ENCODE measurements at places on chromosomes 5 and 9. TPM values are rescaled to one million over a fixed set of nuclear protein-coding genes. Genes with fewer than 3 reads are reported as not detected.

The PCDHB4 gene
- total RNA-seq = not detected

The ZNF658 gene
- total RNA-seq = 1.6 TPM

The EMB gene
- total RNA-seq = 199 TPM

The CDKN2B-AS1 gene
- total RNA-seq = 3.1 TPM

The FBP2 gene
- total RNA-seq = not detected

The SLC6A3 gene
- not detected for total RNA-seq

The FBP1 gene
- 17.0 TPM for total RNA-seq

The SPATA31A5 gene
- not detected for total RNA-seq

The NDUFS6 gene
- 22.5 TPM for total RNA-seq

The SAPCD2 gene
- 1.0 TPM for total RNA-seq

The MLANA gene
- total RNA-seq = not detected

The HMGCS1 gene
- 53.0 TPM for total RNA-seq

The ARL14EPL gene
- total RNA-seq = not detected

The ALDOB gene
- total RNA-seq = not detected

- H3K4me3 ChIP-seq = no peak overlapping the region
- no peak for DNase-seq
- no peaks in the 10 kb centered on the region for H3K27me3 ChIP-seq
- H3K4me1 ChIP-seq = no peaks in the 10 kb centered on the region
- no peak overlapping the region for H3K27ac ChIP-seq
Measured at GRCh38 chr9:82021198-82021597, 32.6 kb downstream of the SPATA31D1 start.

GRCh38 chr9:694403-695154 lies 146.9 kb upstream of the DMRT1 start:
- H3K27me3 ChIP-seq = no peaks in the 10 kb centered on the region
- H3K4me1 ChIP-seq = no peaks in the 10 kb centered on the region
- no peak overlapping the region for H3K27ac ChIP-seq
- no peak for DNase-seq
- no peaks in the 10 kb centered on the region for H3K36me3 ChIP-seq

GRCh38 chr9:96140296-96141127 lies 161.5 kb downstream of the HSD17B3 start:
- DNase-seq = no peak
- no peaks in the 10 kb centered on the region for H3K36me3 ChIP-seq
- peaks cover 6% of the 10 kb centered on the region for H3K27me3 ChIP-seq
- no peak overlapping the region for H3K27ac ChIP-seq
- H3K4me3 ChIP-seq = no peak overlapping the region

GRCh38 chr5:88553986-88554385 lies 285.3 kb upstream of the TMEM161B start:
- H3K36me3 ChIP-seq = no peaks in the 10 kb centered on the region
- peaks cover 2% of the 10 kb centered on the region for H3K27me3 ChIP-seq
- DNase-seq = no peak
- peaks cover 3% of the 10 kb centered on the region for H3K4me1 ChIP-seq
- no peak overlapping the region for H3K4me3 ChIP-seq

DNA sequence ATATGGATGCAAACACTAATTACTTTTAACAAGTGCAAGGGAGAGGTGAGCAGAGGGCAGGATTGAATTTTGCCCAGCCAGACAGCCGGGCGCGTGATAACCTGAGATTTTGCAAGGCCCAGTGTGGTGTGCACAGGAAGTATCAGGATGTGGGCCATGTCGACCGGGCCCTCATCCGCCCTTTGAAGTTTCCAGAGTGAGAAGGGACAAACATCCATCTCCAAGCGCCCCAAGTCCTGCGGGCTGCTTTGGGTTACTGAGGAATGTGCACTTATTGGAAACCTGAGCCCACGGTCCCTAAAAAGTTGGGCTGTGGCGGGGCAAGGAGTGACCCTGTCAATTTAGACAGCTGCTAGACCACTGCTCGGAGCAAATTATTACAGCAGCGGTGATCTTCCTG lies 272.2 kb upstream of the IRX2 start:
- no peaks in the 10 kb centered on the region for H3K4me1 ChIP-seq
- no peaks in the 10 kb centered on the region for H3K27me3 ChIP-seq
- H3K4me3 ChIP-seq = no peak overlapping the region
- DNase-seq = no peak

GRCh38 chr9:131218370-131218769 lies 57.9 kb downstream of the FAM78A start:
- DNase-seq = no peak
- H3K27ac ChIP-seq = no peak overlapping the region
- H3K4me3 ChIP-seq = no peak overlapping the region
- H3K27me3 ChIP-seq = no peaks in the 10 kb centered on the region

DNA sequence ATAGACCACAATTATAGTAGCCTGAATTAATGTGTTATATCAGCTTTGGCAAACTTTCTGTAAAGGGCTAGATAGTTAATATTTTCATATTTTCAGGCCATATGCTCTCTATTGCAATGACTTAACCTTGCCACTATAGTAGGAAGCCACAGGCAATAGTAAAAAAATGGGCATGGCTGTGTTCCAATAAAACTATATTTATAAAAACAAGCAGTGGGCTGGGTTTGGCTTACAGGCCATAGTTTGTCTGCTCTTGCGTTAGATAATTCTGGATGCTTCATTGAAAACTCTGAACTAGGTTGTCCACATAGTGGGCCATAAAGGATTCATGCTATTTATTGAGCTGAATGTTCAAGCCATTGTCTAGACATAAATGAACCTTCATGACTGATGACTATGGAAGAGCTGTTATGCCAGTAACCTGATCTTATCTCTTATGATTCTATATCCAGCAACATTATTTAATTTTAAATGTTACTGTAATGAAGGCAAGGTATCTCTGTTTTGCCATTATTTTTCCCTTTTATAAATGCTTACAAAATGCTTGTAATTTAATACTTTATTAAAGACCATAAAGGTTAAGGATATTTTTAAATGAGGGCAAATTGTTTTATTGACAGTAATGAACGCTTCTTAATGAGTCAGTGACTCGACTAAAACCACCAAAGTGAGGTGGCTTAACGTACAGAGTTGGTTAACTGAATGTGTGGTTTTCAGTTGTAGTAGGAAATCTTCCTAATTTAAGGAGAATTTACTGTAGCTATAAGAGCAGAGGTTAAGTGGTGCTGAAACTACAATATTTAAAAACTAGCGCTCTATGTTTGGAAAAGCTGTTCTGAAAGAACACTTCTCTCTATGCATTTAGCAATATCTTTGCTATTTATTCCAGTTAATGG lies 560.6 kb downstream of the PRR16 start:
- no peaks in the 10 kb centered on the region for H3K4me1 ChIP-seq
- no peak overlapping the region for H3K27ac ChIP-seq
- no peaks in the 10 kb centered on the region for H3K27me3 ChIP-seq
- H3K4me3 ChIP-seq = no peak overlapping the region
- DNase-seq = no peak

- no peak for DNase-seq
- H3K27me3 ChIP-seq = no peaks in the 10 kb centered on the region
- no peak overlapping the region for H3K27ac ChIP-seq
- H3K4me3 ChIP-seq = no peak overlapping the region
- H3K36me3 ChIP-seq = no peaks in the 10 kb centered on the region
Measured at GRCh38 chr5:112636751-112637150, 100.9 kb upstream of the APC start.

DNA sequence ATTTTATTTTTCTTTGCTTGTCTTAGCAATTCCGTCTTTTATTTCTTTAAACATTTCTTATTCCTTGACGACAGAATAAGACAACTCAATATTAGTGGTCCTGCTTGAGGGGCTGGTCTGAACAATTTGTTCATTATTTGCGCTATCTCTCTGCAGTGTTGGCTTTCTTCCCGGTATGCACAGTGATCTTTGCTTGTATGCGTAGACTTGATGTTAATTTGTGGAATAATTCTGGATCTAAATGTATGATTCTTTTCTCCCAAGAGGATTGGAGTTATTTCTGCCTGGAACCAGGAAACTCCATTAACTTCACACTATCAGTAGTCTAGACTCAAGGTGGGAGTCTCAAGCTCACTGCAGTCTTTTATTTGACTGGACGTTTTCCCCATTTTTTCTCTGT lies 80.4 kb downstream of the KDM4C start:
- H3K27me3 ChIP-seq = no peaks in the 10 kb centered on the region
- no peak for DNase-seq
- no peak overlapping the region for H3K4me3 ChIP-seq
- no peaks in the 10 kb centered on the region for H3K4me1 ChIP-seq
- H3K36me3 ChIP-seq = peaks cover 11% of the 10 kb centered on the region

- peak overlapping the region; percentile 17 for H3K27ac ChIP-seq
- no peaks in the 10 kb centered on the region for H3K27me3 ChIP-seq
- DNase-seq = peak; percentile 66
- H3K36me3 ChIP-seq = no peaks in the 10 kb centered on the region
Measured at GRCh38 chr9:33202552-33203201, 35.5 kb upstream of the B4GALT1 start.

GRCh38 chr9:69060766-69061165 lies 25.2 kb downstream of the FXN start:
- no peaks in the 10 kb centered on the region for H3K27me3 ChIP-seq
- H3K4me3 ChIP-seq = no peak overlapping the region
- no peak for DNase-seq
- peaks cover 7% of the 10 kb centered on the region for H3K4me1 ChIP-seq

DNA sequence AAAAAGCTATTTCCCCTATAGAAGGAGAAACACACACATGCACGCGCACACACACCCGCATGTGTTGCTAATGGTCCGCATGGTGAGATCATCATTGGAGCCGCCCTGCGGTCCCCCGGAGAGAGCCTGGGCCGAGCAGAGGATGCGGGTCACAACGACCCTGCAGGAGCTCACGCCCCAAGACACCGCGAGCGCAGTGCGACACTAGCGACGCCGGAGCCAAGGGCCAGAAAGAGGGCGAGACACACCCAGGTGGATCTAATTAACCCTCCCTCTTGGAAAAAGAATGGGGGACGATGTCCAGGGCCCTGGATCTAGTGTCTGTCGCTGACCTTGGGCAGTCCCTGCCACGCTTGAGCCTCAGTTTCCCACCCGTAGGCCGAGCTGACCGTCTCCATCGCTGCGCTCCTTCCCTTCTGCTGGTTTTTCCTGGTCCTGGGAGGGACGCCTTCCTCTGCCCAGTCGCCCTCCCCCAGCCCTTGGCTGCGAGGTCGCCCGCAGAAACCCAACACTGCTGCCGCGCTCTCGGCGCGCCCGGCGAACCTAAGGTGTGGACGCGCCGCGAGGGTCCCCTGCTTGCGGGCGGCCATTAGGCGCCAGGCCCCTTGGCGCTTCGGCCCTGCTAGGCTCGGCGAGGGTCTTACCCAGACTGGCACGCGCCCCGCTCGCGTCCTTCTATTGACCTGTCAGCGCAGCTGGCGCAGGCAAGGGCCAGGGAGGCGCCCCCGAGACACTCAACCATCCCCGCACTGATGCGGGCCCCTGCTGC lies 47.5 kb upstream of the RNF20 start:
- H3K27ac ChIP-seq = no peak overlapping the region
- H3K4me1 ChIP-seq = no peaks in the 10 kb centered on the region
- no peak overlapping the region for H3K4me3 ChIP-seq
- no peaks in the 10 kb centered on the region for H3K36me3 ChIP-seq

GRCh38 chr9:69835277-69836080 lies 14.9 kb downstream of the CFAP95 start:
- no peak for DNase-seq
- no peak overlapping the region for H3K4me3 ChIP-seq
- H3K27me3 ChIP-seq = no peaks in the 10 kb centered on the region

- H3K36me3 ChIP-seq = no peaks in the 10 kb centered on the region
- H3K27me3 ChIP-seq = no peaks in the 10 kb centered on the region
- peak; percentile 40 for DNase-seq
- no peak overlapping the region for H3K27ac ChIP-seq
- peak overlapping the region; percentile 2 for H3K4me3 ChIP-seq
Measured at GRCh38 chr5:36743891-36744772, 132.4 kb upstream of the NIPBL start.

DNA sequence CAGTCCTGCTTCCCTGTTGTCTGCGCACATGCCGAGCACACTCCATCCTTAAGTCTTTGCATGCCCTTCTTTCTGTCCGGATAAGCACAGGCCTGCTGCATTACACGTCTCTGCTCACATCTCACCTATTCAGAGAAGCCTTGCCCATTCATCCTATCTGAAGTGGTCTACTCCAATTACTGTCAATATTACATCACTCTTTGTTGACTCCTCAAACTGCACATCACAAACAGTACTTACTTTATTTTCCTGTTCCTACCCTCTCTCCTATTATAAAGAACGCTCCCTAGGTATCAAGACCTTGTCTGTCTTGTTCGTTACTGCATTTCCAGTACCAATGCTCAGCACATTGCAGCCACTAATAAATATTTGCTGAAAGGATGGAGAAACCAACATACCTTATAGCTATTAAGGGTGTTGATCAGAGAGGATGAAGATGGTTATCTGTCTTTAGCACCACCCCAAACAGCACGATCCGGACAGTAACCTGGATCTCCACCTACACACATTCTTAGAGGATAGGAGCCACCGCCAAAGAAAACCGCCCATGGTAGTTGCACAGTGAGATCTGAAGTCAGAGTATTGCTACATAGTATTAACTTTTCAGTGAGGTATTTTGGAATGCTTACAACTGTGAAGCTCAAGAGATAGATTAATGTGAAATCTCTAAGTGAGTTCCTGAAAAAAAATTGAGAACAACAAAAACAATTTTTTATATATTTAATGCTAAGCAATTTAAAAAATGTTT lies 1.6 kb upstream of the PRRC1 start:
- H3K27me3 ChIP-seq = peaks cover 3% of the 10 kb centered on the region
- H3K4me1 ChIP-seq = peaks cover 10% of the 10 kb centered on the region
- H3K27ac ChIP-seq = no peak overlapping the region

- H3K4me3 ChIP-seq = no peak overlapping the region
- H3K4me1 ChIP-seq = no peaks in the 10 kb centered on the region
- no peak overlapping the region for H3K27ac ChIP-seq
- no peaks in the 10 kb centered on the region for H3K27me3 ChIP-seq
Measured at GRCh38 chr5:103502662-103503061, 59.9 kb downstream of the NUDT12 start.

DNA sequence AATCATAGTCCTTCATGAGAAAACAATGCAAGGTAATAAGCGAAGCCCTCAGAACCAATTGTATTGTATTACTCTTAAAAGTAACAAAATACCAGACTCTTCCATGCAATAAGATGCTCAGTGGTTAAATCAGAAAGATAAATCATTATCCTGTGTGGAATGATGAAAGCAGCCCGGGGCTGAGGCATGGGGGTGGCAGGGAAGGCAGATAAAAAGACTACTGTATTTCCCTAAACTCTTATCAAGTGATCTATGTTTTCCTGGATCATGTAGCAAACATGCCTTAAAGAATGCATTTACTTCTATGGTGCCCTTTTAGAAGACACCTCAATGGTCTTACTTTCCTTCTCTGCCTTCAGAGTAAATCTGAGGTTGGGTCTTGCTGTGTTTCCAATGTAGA lies 105.6 kb upstream of the DAPK1 start:
- no peaks in the 10 kb centered on the region for H3K4me1 ChIP-seq
- H3K36me3 ChIP-seq = no peaks in the 10 kb centered on the region
- H3K4me3 ChIP-seq = no peak overlapping the region
- H3K27ac ChIP-seq = no peak overlapping the region

GRCh38 chr9:134460206-134460605 lies 134.0 kb downstream of the RXRA start:
- no peak for DNase-seq
- H3K36me3 ChIP-seq = no peaks in the 10 kb centered on the region
- peaks cover 21% of the 10 kb centered on the region for H3K4me1 ChIP-seq
- no peak overlapping the region for H3K4me3 ChIP-seq
- no peaks in the 10 kb centered on the region for H3K27me3 ChIP-seq

- no peaks in the 10 kb centered on the region for H3K36me3 ChIP-seq
- no peak overlapping the region for H3K27ac ChIP-seq
- peaks cover 12% of the 10 kb centered on the region for H3K27me3 ChIP-seq
- DNase-seq = peak; percentile 33
Measured at GRCh38 chr5:163564321-163564938, 59.0 kb downstream of the MAT2B start.

GRCh38 chr9:104885818-104886709 lies 41.9 kb downstream of the ABCA1 start:
- H3K4me3 ChIP-seq = no peak overlapping the region
- no peaks in the 10 kb centered on the region for H3K27me3 ChIP-seq
- DNase-seq = no peak
- H3K36me3 ChIP-seq = no peaks in the 10 kb centered on the region

All from natural killer cell (primary cell).